Stimulated activated naive CD4-positive, alpha-beta T cell treated with Interleukin-2 at 50 U/mL for 16 hours (primary cell): ENCODE measurements at places on chromosomes 11 and 22.

DNA sequence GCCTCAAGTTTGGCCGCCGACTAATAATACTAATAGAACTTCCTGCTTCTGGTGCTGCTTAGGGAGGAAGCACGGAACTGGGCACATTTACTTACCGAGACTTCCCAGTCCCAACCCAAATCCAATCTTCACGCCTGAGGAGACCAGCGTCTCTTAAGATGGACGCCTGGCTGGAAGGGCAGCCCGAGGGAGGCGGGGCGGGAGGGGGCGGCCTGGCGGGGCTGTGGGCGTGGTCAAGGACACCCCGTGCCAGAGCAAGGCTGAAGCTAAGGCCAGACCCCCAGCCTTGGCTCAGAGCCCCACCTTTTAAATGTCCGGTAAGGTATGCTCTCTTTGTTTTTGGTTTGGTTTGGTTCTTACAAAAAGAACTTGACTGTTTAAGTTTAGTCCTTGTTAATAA lies at the start of gene GDPD4:
Gene GDPD4, minus strand, starts transcription at position 177 of the 400 bp plus-strand sequence. CDS start 16,549 bp downstream, outside the sequence.
- no peak for DNase-seq

DNA sequence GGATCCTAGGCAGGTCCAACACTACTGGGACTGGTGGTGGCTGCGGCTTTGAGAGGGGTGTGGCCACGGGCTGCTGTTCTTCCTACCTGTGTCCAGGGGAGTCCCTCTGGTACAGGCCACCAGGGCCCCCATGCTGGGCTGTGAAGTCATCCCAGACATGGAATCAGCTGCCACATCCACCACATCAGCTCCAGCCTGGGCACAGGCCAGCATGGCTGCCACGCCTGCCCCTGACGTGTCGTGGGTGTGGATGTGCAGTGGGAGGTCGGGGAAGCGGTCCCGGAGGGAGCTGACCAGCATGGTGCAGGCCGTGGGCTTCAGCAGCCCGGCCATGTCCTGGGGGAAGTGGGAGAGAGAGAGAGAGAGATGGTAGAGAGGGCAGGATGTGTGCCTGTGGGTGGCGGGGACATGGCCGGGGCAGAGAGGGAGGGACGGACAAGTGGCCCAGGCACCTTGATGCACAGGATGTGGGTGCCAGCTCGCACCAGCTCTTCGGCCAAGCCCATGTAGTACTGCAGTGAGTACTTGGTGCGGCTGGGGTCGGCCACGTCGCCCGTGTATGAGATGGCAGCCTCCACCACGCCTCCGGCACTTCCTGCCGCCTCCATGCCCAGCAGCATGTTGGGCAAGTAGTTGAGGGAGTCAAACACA lies 6.2 kb upstream of the LRFN4 start:
- DNase-seq: no peak

- DNase-seq: no peak
Observed at GRCh38 chr11:134676516-134677287, 264.7 kb upstream of the B3GAT1 start.

- DNase-seq: no peak
Observed at GRCh38 chr11:109076870-109077269, 345.1 kb upstream of the C11orf87 start.
